H7 (cell line): ENCODE measurements at places on chromosomes 3 and 15. TPM values are rescaled to one million over a fixed set of nuclear protein-coding genes. Genes with fewer than 3 reads are reported as not detected.

GRCh38 chr3:185067173-185067572, 85.7 kb downstream of the C3orf70 start:
- no peak for DNase-seq

- no peak for DNase-seq
Measured at GRCh38 chr15:88992912-88993376, 79.8 kb upstream of the MFGE8 start.

- DNase-seq: no peak
Measured at GRCh38 chr15:25242166-25242879, 196.5 kb downstream of the UBE3A start.

- no peak for DNase-seq
Measured at GRCh38 chr3:17738921-17739320, 3.5 kb downstream of the TBC1D5 start.

- DNase-seq: no peak
Measured at GRCh38 chr3:20462723-20463122, 276.7 kb upstream of the SGO1 start.

DNA sequence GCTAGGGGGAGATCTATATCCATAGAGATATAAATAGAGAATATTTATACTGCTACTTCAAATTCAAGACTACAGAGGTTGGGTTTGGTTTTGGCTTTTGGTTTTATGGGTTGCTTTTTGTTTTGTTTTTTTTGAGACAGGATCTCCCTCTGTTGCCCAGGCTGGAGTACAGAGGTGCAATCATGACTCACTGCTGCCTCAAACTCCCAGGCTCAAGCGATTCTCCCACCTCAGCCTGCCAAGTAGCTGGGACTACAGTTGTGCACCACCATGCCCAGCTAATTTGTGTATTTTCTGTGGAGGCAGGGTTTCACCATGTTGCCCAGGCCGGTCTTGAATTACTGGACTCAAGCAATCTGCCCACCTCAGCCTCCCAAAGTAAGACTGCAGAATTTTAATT, 3.9 kb upstream of the UBL7 start:
- no peak for DNase-seq

- DNase-seq: no peak
Measured at GRCh38 chr3:133490468-133491351, 82.8 kb upstream of the CDV3 start.

- no peak for DNase-seq
Measured at GRCh38 chr3:163745204-163745603, 1333.1 kb downstream of the SI start.

DNA sequence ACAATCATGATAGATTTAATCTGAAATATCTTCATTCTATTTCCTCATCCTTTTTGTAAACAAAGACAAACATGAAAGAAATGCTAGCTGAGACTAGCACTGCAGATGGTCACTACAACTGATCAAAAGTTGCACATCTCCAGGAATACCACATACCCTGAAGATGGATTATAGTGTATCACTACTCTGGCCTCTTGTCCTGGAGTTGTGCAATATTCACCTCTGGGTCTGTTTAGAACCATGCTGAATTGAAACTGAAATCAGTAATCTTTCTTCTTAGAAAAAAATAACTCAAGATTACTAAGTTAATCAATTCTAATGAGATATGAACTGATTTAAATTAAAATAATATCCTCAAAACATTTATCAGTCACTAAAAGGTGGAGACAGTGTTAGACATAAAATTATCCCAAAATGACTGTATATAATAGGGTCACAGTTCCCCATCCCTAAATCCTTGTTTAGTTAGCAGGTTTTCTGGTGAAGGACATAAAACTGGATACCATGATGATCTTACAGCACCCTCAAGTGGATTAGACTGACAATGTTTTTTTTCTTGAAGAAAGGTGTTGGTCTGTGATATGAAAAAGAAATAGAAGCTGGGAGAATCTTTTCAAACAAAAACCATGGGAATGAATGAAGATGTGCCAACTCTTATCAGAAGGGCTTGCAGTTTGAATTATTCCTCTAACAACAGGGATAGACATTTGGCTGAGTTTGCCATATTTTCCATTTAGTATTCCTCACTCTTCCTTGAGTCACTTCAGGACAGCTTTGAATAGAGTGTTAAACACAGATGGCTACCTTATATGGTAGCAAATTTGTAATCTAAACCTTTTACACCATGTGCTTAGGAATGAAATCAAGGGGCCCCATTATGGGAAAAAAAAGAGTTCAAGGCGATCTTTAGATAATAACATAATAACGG, 7.1 kb upstream of the TTC14 start:
- peak; percentile 29 for DNase-seq

GRCh38 chr3:19596408-19596807, 337.6 kb downstream of the EFHB start:
- DNase-seq: no peak

DNA sequence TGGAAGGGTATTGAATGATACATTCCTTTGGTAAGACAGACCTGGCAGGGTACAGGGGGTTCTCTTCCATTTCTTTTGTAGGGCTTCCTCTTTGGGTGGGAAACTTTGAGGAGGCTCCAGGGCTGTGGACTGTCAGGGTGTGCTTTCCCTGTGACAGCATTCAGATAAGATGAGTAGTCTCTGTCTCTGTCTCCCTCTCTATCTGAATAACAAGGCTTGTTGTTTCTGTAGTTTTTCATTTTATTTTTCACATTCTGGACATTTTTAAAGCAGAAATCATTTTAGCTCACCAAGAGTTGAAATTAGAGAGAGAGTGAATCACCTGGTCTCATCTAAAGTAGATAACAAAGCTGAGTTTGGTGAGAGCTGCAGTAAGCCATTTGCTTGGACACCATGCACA, 100.8 kb upstream of the TPM1 start:
- no peak for DNase-seq

DNA sequence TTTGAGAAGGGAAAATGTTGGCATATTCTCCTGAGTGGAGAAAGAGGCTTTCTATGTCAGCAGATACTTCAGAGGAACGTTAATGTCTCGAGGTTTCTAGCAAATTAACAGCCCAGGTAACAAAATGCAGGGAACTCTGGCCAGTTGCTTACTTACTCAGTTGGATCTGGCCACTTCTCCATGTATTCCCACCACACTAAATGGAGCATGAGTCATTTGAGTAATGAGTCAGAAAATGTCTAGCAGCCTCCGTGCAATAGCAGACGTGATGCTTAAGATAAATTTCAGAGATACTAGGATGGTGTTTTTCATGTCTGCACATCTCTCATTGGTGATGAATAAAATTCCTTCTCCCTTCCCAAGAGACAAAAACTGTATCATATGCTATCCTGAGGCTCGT, 671.5 kb downstream of the FHIT start:
- DNase-seq: no peak

DNA sequence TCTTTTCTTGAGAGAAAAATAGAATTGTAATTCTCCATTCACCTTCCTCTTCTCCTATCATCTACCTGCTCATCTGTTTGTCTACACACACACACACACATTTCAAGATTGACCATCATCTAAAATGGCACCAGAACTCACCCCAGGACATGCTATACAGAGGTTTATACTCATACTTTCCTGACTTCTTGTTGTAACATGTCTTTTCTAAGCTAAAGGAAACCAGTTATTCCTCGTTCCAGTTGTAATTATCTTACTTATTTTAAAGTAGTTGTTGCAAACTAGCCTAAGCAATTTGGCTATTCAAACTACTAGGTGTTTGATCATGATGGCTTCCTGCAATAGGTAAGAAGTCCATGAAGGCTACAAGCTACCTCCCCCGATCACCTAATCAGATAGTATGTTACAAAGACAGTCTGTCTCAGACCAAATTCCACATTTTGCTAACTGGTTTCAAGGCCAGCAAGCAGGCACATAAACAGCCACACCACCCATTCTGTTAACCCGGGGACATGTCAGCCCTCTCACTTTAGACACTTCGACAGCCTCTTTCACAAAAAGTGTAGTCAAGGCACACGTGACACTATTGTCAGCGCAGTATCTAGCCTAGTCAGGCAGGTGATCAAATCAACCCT, 189.7 kb downstream of the SHQ1 start:
- peak; percentile 3 for DNase-seq

Gene GRIP2
- 2.2 and 2.9 TPM in 2 replicates for total RNA-seq

Gene GPR171
- total RNA-seq: not detected in 2 replicates

Gene CACNA1D
- 1.0 TPM in 1 of 2 replicates, not detected in the other for total RNA-seq

Gene BUB1B
- 87.4 and 126 TPM in 2 replicates for total RNA-seq
